Vagina (tissue), 2 donors: ENCODE measurements at places on chromosomes 12 and 14.

DNA sequence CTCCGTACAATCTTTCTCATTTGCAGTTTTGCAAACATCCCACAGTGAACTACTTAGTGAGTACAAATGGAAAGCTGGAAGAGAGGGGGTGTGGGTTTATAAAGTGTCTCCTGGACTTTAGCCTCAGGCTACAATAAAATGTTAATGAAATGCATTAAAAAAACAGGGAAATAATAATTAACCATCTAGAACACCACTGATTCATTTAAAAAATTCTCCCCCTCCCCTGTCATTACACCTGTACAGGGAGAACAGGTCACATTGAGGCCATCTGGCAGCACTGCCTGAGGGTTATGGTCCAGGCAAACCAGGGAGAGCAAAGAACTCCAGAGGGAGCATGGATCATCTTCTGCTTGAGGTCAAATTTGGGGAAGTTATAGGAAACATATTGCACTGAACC is 96.3 kb downstream of the TSPAN8 start:
- no peak for DNase-seq

DNA sequence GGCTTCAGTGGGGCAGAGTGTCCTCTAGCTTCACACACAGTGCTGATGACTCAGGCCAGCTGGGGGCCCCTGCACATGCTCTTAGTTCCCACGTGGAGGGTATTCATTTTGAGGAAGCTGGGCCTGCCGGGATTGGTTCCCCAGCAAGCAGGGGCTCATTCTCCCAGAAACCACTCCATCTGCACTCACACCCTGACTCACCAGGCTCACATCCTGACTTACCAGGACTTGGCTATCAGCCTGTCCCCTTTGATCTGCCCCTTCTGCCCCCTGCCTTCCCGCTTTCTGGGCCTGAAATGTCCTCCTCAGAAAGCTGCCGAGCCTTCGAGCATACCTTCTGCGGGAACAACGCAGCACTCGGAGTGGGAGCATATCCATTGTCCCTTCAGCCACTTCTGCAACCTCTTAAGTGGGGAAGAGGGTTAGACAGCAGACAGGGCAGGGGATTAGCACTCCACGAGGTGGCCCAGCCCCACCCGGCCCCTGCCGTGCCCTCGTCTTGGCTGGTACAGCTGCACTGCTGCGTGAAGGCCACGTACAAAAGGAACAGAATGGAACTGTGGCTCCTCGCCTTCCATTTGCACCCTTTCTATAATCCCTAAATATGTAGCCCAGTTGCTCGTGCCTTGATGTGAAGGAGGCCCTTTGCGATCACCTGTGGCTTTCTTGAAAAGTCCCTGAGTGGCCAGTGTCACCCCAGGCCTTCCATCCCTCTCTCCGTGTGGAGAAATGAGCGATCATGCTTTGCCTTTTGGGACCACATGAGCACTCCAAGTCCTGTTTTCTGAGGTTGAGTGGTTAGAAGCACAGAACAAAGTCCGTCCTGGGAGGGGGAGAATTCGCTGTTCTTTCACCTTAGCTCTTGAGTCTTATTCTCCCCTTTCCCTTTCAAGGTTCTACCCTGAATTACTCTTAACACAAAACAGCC is 26.1 kb downstream of the TPCN1 start:
- no peak for DNase-seq

DNA sequence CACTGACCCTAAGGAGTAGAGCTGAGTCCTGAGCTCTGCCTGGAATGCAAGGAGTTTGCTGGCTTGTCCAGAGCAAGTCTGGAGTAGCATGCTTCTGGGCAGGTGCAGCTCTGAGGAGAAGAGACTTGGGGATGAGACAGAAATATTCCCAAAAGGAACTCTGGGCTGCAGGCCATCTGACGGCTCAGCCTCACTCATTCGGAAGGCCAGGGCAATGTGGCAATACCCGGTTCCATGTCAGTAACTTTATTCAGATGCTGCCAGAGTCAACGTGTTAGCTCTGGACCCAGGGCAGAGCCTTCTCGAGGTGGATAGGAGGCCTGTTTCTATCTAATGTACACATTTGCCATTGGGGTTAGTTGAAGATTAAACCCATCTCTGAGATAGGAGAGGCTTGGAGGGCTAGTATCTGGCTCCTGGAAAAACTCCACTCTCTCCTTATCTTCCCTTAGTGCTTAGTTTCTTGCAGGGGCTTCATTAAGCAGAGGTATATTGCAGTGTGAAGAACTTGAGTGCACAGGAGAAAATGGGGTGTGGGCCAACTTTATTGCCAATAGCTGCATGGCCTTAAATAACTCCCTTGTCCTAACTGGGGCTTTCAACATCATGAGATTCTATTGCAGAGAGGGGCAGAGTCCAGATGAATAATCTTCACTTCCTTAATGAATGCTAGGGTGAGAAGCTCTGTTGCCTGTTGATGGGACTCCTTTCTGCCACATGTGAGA is 65.6 kb downstream of the NTF3 start:
- no peak for DNase-seq

DNA sequence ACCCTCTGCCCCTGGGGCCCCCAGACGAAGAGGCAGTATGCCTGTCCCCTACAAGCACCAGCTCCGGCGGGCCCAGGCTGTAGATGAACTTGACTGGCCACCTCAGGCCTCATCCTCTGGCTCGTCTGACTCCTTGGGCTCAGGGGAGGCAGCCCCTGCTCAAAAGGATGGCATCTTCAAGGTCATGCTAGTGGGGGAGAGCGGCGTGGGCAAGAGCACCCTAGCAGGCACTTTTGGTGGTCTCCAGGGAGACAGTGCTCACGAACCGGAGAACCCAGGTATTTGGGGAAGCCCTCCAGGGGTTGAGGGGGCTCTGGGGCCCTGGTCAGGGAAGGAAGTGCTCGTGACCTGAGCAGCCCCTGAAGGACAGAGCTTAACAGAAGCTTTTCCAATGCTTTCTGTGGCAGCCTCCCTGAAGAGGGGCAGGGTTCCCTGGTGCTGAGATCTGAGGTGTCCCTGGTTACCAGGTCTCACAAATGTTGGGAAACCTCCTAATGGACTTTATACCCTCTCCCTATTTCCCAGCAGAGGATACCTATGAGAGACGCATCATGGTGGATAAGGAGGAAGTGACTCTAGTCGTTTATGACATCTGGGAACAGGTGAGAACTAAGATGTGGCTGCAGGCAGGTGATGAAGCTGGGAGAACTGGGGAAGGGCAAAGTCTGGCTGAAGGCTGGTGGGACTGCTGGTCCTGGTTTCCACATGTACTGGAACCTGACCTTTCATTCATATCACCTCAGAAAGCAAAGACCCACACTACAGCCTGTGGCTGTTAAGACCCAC is 1.9 kb downstream of the REM2 start:
- no peak for DNase-seq

GRCh38 chr12:108021141-108021540 is 107.9 kb upstream of the WSCD2 start:
- no peak for DNase-seq
